Fibroblast of skin of right biceps (primary cell): ENCODE measurements at places on chromosomes 1 and 21.

DNA sequence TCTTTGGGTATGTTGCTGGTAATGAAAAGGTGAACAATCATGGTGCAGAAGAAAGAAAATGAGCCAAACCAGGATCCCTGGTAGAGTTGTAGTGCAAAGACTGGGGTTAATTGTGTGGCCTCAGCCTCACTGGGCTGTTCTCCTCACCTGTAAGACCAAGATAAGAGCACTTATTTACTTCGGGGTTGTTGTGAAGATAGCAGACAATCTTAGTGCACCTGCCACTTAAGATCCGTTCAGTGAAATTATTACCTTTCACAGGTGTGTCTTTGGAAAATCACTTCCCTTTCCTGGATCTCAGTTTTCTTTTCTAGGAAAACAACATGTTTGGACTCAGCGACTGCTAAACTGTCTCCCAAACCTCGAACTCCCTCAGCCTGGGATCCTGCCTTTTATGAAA is 1.3 kb upstream of the FGGY start:
- no peak for DNase-seq

- DNase-seq = no peak
These were observed 284.6 kb upstream of the DPYD start for GRCh38 chr1:98205291-98206017.

DNA sequence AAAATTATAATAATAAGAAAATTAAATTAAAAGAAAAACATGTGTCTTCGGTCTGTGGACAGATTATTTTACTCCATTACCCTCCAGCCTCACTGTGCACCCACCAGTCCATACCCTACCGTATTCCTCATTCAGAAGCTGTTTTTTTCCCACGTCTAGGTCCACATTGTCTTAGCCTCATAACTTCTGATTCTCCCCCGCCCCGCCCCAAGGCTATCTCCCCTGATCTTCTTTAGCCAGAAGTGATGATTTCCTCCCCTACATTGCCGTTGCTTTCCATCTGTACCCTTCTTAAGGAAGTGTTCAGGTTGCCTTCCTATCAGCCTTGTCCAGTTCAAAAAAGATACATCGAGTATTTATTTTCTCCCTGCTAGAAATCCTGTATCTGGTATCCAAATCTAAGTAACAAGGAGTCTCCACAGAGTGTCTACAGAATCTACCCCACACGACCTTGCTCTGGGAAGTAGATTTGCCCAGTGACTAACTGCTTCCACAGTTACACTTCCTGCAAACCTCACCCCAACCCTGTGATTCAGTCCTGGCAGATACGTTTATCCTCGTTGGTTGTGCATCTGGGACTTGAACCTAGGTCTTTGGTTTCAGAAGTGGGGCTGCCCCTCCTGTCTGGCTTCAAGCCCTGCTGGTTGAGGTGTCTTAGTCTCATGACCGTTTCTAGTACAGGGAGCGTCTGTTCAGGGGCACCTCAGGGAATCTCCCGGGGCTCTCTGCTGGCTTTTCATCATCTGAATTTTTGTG is 470.2 kb downstream of the CAMTA1 start:
- peak; percentile 69 for DNase-seq

GRCh38 chr1:50667272-50667671 is 244.0 kb upstream of the DMRTA2 start:
- no peak for DNase-seq

DNA sequence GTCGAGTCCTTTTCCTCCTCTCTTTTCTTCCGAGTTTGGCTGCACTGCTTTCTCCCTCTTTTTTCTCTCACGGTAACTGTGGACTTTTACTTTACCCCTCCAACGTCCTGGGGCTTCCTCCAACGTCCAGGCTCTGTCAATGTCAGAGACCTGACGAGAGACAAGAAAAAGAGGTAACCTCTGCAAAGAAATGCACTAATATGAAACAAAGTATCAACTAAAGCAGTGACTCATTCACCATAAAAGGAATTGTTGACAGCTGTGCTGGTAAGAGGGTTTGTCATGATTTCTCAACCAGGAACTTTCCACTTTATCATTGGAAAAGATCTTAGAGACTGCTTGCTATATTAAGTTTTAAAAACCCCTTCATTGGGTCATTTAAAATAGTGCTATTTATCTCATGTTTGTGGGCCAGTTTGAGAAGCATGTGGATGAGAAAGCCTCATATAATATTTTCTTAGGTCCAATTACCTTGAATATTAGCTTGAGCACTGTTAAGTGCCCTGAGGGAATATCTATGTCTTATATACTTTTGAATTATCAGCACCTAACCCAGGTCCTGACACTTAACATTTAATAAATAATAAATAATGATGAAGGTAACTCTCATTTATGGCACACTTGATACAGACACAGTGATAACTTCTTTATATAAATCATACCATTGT is at the start of gene GBP2:
GBP2 (minus strand) TSS at position 202 of the 668 bp plus-strand sequence. CDS start 4,148 bp downstream, outside the sequence.
- peak; percentile 83 for DNase-seq

DNA sequence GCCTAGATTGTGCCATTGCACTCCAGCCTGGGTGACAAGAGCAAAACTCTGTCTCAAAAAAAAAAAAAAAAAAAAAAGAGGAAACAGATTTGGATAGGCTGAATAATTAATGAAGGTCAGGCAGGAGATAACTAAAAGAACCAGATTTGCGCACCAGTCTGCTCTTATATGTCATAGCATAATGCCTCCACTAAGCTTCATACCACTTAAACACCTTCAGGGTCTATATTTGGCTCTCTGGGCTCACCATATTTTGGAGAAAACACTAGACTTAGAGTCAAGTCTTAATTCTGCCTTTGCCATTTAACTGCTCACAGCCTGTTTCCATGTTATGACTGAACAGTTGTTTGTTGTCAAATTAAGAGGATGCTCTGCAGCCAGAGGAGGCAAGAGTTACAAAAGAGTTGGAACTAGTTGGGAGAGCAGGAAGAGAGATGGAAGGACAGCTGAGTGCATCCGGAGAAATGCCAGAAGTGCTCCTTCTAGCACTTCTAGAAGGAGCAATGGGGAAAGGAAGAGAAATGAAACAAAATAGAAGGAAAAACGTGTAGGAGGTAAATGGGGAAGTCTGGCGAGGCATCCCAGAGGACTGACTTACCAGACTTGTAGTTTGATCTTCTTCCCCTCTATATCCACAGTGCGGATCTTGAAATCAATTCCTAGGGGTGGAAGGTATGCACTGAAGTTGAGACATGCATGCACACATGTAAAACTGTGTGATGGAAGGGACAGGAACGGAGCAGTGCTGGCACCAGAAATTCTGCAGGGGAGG is 1.8 kb downstream of the RAB13 start:
- no peak for DNase-seq

DNA sequence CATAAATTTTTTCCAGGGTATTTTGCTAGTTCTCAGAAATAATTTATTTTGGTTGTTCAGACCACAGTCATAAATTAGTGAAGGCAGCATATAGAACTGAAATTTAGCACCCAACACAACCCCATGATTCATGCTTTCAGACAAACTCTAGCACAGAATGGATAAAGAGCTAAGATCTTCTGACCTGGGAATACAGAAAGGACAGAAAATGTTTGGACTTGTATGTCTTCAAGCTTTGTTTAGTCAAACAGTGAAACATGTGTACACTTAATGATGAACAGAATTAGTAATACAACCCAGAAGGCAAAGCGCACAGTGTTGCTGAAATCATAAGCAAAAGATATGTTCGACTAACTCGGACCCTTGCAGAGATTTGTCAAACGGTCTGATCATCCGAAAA is 205.6 kb downstream of the APP start:
- no peak for DNase-seq

GRCh38 chr1:212520746-212521145 is 87.8 kb upstream of the ATF3 start:
- no peak for DNase-seq

GRCh38 chr1:158978730-158979129 is 31.0 kb upstream of the IFI16 start:
- DNase-seq = no peak

DNA sequence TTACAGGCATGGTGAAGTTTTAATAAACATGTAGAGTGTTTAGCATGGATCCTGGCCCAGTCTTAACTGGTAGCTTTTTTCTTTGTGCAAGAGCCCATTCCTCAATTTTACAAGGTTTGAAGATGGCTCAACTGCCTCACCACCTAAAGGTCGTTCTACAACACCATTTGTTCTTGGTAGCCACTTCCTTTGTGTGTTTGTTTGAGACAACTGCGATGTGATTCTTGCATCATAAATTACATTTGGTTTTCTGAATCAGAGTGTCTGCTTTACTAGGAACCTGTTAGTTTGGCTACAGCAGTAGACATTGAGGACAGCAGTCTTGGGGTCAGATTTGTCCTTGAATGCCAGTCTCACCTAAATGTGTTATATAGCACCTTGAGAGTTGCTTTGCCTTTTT is 3.3 kb downstream of the PLEKHM2 start:
- no peak for DNase-seq

DNA sequence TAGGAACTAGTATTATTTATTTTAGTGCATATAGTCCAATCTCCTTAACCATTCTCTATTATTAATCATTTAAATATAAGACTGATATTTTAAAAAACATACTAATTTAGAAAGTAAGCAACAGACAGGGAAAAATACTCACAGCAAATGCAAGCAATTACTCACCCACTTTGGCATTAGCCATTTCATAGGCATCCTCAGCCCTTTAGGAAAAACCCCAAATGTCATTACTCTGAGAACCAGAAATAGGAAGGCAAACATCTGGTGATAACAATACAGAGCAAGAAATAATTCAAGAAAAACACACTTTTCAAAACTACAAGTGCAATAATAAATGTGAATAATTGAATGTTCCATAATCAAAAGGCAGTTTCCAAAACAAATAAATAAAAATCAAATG is 545.1 kb downstream of the PLPP3 start:
- peak; percentile 70 for DNase-seq

- DNase-seq = no peak
These were observed 201.6 kb upstream of the PTBP2 start for GRCh38 chr1:96519851-96520578.

- no peak for DNase-seq
These were observed 34.5 kb upstream of the PLXNA2 start for GRCh38 chr1:208278638-208279037.

- DNase-seq = no peak
These were observed 746 bp upstream of the POFUT2 start for GRCh38 chr21:45288441-45288841.

GRCh38 chr1:170471398-170472053 is 60.4 kb upstream of the GORAB start:
- peak; percentile 84 for DNase-seq

GRCh38 chr1:61426254-61426653 is 298.7 kb downstream of the TM2D1 start:
- no peak for DNase-seq

GRCh38 chr1:25668931-25669573 is 52.5 kb downstream of the MAN1C1 start:
- DNase-seq = no peak

GRCh38 chr21:28827422-28827821 is 165.3 kb downstream of the LTN1 start:
- peak; percentile 33 for DNase-seq

GRCh38 chr1:185144233-185144632 is 12.5 kb downstream of the TRMT1L start:
- DNase-seq = peak; percentile 72

DNA sequence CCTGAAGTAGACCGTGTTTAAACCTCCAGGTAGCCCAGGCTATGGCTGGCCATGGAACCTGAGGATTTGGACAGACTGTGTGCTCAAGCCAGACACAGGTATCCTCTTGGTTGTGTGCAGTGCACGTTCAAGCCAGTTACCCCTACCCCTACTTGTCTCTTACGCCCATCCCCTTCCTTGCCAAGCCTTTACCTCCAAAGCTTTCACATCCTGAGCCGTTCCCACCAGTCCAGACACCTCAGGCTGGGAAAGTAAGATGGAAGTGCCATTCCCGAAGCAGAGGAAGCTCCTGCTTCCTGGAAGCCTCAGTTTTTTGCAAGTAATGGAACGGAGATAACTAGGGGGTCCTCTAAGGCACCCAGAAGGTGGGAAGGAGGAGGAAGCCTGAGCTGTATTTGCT is 41.5 kb upstream of the HMGB4 start:
- no peak for DNase-seq

DNA sequence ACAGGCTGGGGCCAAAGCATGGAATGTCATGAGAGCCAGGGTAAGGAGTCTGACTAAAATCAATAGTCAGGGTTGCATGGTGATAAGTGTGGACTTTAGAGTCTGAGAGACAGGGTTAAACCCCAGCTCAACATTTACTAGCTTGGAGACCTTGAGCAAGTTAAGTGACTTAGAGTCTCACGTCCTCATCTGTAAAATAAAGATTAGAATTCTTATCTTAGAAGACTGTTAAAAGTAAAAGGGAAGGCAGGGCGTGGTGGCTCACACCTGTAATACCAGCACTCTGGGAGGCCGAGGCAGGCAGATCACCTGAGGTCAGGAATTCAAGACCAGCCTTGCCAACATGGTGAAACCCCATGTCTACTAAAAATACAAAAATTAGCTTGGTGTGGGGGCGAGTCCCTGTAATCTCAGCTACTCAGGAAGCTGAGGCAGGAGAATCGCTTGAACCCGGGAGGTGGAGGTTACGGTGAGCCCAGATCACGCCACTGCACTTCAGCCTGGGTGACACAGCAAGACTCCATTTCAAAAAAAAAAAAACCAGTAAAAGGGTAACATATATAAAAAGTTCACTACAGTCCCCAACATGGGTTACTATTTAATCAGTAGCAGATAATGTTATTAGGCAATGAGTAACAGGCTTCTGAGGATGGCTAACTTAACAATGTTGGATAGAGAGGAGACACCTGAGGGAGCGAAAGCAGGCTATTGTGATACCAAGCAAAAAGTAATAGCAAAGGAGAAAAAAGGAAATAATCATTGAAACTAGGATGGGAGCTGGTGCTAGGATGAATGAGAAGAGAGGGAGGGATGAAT is 20.8 kb downstream of the TMCO1 start:
- no peak for DNase-seq

DNA sequence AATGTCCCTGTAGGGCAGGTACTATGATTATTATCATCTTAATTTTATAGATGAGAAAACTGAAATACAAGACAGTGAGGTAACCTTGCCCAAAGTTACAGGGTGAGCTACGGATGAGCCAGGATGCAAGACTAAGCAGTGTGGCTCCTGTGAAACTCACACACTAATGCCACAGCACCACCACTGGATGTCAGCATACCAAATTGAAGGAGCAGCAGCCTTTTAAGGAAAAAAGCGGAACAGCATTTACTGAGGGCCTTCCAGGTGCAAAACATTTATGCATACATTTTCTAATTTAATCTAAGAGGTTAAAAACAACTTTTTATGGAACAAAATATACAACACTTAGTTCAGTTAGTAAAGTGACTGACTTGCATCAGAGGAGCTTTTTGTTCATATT is 41.7 kb downstream of the SEC16B start:
- peak; percentile 29 for DNase-seq

- peak; percentile 85 for DNase-seq
These were observed 4.9 kb downstream of the GLIS1 start for GRCh38 chr1:53733975-53734649.

DNA sequence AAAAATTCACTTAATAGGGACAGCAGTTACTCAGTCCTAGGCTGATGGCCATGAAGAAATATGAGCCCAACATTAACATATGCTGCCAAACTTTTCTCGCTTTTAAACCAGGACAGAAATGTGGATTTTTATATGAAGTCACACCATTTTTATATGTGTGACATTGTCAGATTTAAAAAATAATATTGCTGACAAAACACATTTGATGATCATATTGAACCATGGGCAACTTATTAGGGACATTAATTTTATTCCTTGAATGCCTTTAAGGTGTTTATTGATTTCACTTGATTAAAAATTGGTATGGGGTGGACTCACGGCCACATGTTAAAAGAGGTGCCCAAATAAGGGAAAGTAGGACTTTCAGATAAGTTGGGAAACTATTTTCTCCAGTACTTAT is 58.6 kb downstream of the RPRD2 start:
- DNase-seq = no peak

GRCh38 chr1:26999440-26999987 is 6.0 kb downstream of the TRNP1 start:
- DNase-seq = peak; percentile 100
